Activated CD8-positive, alpha-beta memory T cell treated with anti-CD3 and anti-CD28 coated beads for 4 hours (primary cell): ENCODE measurements at places on chromosomes 5 and 9.

DNA sequence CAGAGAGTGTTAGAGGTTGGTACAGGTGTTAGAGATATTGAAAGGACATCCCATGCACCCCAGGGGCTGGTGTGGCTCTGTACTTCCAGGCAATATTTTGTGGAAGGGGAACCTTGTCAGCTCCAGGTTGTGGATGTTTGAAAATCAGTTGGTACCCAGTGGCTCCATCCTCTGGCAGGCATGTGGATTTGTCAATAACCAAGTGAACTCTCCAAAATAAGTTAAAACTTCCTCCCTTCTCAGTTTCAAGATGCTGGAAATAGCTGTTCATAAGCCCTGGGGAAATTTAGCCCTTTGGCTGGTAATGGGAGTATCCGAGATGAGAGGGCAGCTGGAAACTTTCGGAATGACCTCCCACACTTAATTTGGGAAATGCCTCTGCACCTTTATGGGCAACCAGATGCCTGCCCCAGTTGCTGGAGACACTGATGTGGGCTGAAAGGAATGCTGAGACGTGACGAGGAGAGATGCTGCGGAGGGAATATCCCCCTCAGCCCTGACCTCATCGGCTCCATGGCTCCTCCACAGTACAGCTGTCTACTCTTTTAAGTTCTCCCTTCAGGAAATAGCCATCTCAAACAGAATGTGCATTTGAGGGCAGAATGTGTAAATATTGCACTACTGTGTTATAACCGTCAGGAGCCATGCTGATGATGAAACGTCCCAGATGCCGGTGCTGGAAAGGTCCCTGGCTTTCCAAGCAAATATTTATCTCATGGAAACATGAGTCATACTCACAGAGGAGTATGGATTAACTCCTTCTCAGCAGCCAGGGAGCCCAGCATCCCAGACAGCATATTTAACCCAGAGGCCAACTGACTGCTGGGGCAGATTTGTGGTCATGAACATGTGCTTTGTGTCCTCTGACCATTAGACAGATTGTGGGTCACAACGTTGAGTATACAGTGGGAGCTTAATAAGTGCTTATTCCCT, 29.5 kb downstream of the TGFBI start:
- DNase-seq: no peak

- no peak for DNase-seq
Observed at GRCh38 chr5:39025456-39025855, 48.7 kb downstream of the RICTOR start.

DNA sequence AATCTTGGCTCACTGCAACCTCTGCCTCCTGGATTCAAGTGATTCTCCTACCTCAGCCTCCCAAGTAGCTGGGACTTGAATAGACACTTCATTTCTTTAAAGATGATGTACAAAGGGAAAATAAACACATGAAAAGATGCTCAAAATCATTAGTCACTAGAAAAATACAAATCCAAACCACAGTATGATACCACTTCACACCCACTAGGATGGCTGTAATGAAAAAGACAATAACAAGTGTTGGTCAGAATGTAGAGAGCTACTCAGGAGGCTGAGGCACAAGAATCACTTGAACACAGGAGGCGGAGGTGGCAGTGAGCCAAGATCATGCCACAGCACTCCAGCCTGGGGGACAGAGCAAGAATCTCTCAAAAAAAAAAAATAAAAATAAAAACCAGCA, 13.0 kb downstream of the F2RL2 start:
- DNase-seq: no peak

- no peak for DNase-seq
Observed at GRCh38 chr5:16700081-16700480, 83.3 kb upstream of the RETREG1 start.

- no peak for DNase-seq
Observed at GRCh38 chr5:137129886-137130680, 369.0 kb downstream of the SPOCK1 start.

- DNase-seq: no peak
Observed at GRCh38 chr9:92781899-92782298, 17.3 kb upstream of the BICD2 start.

DNA sequence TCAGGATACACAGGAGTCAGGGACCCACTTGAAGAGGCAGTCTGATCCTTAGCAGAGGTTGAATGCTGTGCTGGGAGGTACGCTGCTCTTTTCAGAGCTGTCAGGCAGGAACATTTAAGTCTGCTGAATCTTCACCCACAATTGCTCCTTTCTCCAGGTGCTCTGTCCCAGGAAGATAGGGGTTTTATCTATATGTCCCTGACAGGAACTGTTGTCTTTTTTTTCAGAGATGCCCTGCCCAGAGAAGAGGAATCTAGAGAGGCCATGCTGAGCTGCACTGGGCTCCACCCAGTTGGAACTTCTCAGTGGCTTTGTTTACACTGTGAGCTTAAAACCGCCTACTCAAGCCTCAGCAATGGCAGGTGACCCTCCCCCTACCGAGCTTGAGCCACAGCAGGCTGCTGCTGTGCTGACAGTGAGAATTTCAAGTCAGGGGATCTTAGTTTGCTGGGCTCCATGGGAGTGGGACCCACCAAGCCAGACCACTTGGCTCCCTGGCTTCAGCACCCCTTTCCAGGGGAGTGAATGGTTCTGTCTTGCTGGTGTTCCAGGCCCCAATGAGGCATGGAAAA, 169.0 kb downstream of the FBXL17 start:
- no peak for DNase-seq

DNA sequence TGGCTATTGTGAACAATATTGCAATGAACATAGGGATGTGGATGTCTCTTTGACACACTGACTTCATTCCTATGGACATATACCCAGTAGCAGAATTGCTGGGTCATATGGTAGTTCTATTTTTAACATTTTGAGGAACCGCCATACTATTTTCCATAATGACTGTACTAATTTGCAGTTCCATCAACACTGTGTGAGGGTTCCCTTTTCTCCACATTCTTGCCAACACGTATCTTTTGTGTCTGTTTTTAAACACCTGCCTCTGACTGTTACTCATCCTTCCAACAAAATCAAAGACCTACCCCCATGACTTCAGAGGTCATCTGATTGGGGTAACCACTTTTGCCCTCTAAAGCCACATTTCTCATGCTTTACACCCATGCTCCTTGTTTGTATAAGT, 133.5 kb downstream of the MED27 start:
- DNase-seq: no peak

DNA sequence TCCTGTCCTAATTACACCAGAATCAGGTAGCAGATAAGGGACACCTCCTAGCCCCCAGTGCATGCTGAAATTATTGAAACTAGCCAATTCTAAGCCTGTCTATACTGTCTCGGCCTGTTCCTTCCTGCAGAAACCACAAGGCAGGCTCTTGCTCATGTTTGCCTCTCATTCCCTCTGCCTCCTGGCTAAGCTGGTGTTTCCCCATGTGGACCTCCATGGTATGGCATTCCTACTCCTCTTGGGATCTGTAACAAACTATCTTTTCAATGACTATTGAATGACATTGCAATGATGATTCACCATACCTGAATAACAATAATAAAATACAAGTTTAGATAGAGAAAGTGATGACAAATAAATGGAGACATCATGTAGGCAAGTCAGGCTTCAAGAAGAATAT, 35.6 kb upstream of the ADAMTS16 start:
- DNase-seq: no peak

DNA sequence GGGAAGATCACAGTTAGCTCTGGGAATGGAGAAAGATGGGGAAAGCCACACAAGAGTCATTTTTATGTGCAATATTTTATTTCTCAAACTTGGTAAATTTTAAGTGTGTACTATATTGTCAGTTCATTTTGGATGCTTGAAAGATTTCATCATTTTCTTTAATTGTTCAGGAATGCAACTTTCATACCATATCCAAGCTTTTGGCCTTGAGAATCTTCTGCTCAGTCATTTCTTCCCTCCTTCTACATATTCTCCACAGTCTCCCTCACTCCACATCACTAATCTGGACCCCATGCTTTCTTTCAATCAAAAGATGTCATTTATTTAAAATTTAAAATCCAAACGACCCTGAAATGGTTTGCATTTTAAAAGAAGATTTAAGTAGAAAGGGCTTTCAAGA, 135.4 kb downstream of the FAM114A2 start:
- DNase-seq: no peak

- DNase-seq: no peak
Observed at GRCh38 chr9:92342825-92343488, 17.2 kb downstream of the CENPP start.

GRCh38 chr9:125990186-125990792, 243.1 kb downstream of the PBX3 start:
- no peak for DNase-seq

- no peak for DNase-seq
Observed at GRCh38 chr5:155260798-155261197, 247.2 kb downstream of the KIF4B start.

DNA sequence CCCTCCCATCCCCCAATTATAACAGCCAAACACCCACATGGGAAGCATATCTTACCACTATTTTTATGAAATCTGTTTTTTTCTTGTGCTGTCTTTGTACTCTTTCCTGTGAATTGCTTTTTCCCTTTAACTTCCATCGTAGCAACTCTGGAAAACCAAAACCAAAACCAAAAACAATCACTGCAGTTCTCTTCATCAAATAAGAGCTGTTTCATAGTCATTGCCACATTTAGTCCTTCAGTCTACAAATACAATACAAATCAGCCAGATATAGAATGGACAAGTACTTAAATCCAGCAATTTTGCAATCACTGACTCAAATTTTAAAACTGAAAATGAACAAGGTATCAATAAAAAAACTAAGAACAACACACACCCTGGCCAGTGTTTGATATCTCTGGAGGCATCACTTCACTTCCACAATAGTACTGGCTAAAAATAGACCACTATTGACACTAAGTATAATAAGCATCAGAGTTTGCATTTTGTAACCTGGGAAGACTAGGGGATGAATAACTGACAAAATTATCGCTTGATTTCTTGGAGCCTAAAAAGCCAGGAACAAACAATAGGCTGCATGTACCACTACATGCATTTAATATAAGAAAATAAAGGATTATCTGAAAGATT, 5.4 kb downstream of the PUM3 start:
- DNase-seq: no peak

DNA sequence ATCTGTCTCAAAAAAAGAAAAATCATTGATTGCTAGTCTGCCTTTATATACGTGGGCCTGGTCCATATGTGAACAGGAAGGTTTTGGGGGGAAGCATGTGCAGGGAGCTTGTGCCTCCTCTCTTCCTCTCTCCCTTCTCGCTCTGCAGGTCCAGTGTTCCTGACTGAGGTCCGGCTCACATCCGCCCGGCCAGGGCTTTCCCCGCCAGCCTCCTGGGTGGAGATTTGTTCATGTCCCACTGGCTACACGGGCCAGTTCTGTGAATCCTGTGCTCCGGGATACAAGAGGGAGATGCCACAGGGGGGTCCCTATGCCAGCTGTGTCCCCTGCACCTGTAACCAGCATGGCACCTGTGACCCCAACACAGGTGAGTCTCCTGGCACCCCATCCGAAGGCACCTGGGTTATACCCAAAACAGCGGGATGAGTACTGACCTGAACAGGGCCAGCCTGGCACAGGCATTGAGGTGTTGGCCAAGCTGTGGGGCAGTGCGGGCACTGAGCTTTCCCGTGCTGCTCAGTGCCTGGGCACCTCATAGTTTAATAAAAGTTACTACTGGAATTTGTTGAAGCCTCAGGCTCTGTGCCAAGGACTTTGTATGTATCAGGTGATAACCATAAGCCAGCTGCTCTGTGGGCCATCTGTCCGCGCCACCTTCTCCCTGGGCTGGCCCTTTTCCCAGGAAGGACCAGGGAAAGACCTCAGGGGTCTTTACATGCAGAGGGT, 39.4 kb upstream of the AIF1L start:
- DNase-seq: no peak

DNA sequence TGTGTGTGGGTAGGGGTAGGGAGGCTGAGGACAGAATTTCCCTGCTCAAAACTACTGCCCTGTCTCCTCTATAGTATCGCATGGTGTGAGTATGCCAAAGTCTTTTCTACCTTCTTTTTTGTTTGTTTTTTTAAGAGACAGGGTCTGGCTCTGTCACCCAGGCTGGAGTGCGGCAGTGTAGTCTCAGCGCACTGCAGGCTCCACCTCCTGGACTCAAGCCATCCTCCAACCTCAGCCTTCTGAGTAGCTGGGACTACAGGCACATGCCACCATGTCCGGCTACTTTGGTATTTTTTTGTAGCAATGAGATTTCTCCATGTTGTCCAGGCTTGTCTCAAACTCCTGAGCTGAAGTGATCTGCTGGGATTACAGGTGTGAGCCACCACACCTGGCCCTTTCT, 2.5 kb downstream of the SRP19 start:
- no peak for DNase-seq

- DNase-seq: no peak
Observed at GRCh38 chr9:116736399-116737151, 49.5 kb downstream of the TRIM32 start.

DNA sequence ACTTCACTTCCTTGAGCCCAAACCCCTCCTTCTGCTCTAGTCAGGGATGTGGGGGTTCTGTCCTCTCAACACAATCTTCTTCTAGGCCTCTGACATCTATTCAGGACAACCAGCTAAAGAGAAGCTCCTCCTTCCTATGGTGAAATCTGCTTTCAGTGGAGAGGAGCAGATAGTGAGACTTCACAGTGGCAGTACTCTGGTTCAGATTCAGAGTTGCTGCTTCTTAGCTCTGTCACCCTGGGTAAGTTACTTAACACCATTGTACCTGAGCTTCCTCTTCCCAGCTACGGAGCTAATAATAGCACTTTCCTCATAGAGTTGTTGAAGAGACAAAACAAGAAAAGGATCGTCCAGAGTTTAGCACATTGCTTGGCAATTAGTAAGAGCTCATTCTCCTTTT, 77.3 kb upstream of the LARP1 start:
- no peak for DNase-seq

GRCh38 chr5:126677121-126677520, 76.4 kb downstream of the PHAX start:
- no peak for DNase-seq

- no peak for DNase-seq
Observed at GRCh38 chr5:2207416-2208238, 324.9 kb upstream of the IRX4 start.

GRCh38 chr5:2166306-2166978, 283.7 kb upstream of the IRX4 start:
- no peak for DNase-seq

GRCh38 chr9:79236466-79236865, 335.3 kb upstream of the TLE4 start:
- no peak for DNase-seq

DNA sequence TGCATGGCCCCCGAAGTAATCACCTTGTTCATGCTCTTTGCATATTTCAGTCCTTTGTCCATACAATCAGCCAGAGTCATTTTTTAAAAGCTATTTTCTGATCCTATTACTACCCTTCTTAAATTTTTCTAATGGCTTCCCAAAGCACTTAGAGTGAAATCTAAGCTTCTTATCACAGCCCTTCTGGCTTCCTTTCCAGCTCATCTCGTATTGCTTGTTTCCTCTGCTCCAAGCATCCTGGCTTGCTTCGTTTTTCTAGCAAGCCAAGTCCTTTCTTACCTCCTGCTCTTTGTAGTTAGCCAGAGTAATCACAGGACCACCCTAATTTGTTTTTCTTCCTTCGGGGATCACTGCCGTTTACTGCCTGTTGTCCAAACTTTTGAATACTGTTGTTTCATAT, 453.3 kb downstream of the KIF4B start:
- no peak for DNase-seq
